ENCODE measurements at places on chromosomes 2 and 18. TPM values are rescaled to one million over a fixed set of nuclear protein-coding genes. Genes with fewer than 3 reads are reported as not detected.

GRCh38 chr2:159094173-159094737 is 125.8 kb downstream of the TANC1 start:
- DNase-seq, result peak; percentile 66

DNA sequence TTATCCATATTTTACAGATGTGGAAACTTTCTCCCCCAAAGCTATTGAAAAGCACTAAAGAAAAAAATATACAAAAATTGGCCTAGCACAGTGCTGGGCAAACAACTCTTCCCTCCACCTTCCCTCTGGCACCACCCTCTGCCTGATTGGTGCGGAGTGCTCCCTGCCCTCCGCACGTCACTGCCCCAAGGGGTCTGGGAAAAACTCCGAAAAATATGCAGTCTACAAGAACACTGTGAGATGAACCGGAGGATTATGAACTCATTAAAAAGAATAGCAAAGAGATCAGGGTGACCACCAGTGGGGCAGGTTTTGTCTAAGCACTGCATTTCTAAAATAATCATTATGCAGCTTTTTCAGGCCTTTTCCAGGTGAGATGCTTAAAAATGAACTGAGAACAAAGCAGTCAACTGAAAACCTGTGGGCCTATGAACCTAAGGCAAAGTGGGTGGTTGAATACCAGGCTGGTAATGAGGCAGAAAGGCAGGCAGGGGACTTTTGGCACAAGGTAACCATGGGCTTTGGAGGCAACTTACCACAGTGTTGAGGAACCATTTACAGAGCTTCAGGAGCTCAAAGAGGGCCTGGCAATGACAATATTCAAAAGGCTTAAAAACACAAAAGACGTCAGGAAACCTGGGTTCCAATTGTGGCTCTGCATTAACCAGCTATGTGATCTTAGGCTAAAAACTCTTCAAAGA is 57.5 kb downstream of the AAK1 start:
- DNase-seq, result no peak

DNA sequence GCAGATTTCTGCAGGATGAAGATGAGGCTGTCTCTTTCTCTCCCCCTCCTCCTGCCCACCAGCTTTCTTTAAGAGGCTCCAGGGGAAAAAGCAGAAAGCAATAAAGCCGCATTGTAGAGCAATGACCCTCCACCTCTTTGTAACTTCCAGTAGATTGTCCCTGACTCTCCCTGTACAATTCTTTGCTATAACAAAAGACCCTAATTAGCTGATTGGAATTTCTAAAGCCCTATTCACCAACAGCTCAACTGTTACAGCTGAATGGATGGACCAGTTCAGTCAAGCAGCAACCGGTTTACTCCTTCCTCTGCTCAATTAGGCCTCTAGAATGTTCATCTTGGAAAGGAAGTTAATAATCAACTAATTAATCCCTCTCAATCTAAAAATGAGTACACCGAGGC is 301.0 kb downstream of the STK39 start:
- DNase-seq, result no peak

GRCh38 chr2:157349949-157350515 is 24.4 kb upstream of the ERMN start:
- no peak for DNase-seq

- no peak for DNase-seq
Observed at GRCh38 chr2:52477166-52477565, 1290.4 kb upstream of the CHAC2 start.

GRCh38 chr2:237497009-237497837 is 10.2 kb downstream of the MLPH start:
- no peak for DNase-seq

- DNase-seq, result no peak
Observed at GRCh38 chr2:186497928-186498327, 11.9 kb downstream of the ZC3H15 start.

DNA sequence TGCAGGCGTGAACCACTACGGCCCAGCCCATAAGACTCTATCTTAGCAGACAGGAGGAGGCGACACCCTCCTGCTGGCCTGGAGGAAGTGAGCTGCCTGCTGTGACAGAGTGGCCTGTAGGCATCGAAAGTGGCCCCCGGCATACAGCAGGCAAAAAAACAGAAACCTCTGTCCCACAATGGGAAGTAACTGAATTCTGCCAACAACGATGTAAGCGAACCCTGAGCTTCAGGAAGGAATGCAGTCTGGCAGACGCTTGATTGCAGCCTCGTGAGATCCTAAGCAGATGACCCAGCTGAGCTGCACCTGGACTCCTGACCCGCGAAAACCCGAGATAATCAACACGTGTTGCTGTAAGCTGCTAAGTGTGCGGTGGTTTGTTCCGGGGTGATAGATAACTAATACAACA is 13.6 kb downstream of the MRO start:
- DNase-seq, result no peak

GRCh38 chr2:688504-689076 is 11.4 kb upstream of the TMEM18 start:
- DNase-seq, result no peak

RGPD3 gene
- total RNA-seq, result 0.03 TPM

DYNAP gene
- total RNA-seq, result not detected

STAT4 gene
- 0.39 TPM for total RNA-seq

LCT gene
- not detected for total RNA-seq

PSTPIP2 gene
- not detected for total RNA-seq

PCARE gene
- not detected for total RNA-seq

DHRS9 gene
- total RNA-seq, result 0.33 TPM

TUBB8B gene
- total RNA-seq, result not detected

RTP5 gene
- total RNA-seq, result not detected

PLEK gene
- not detected for total RNA-seq

GREB1L gene
- not detected for total RNA-seq

OR6B2 gene
- not detected for total RNA-seq

Data from HT-29 (cell line).